ENCODE measurements at places on chromosomes 12 and 14.

GRCh38 chr12:115305275-115305674 lies 621.3 kb upstream of the TBX3 start:
- no peak for DNase-seq

- DNase-seq: no peak
Observed at GRCh38 chr12:116881877-116882507, 751 bp upstream of the HRK start.

GRCh38 chr14:82657186-82657675 lies 1123.6 kb upstream of the SEL1L start:
- no peak for DNase-seq

DNA sequence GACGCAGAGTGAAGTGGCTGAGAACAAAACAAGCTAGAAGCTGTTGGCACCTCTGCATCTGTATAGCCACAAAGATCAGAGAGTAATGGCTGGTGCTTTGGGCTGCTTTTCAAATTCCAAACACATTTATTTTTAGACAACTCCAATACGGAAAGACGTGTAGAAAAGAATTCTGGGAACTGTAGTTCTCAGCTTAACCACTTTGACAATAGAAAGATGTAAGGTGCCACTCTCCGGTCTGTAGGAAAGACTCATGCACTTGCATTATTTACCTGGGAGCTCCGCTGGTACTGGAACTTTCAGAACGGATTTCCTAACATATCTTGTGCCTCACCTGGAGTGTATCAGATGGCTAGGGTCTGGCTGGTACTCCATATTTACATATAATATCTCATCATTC lies 1.8 kb upstream of the OR4K2 start:
- no peak for DNase-seq

DNA sequence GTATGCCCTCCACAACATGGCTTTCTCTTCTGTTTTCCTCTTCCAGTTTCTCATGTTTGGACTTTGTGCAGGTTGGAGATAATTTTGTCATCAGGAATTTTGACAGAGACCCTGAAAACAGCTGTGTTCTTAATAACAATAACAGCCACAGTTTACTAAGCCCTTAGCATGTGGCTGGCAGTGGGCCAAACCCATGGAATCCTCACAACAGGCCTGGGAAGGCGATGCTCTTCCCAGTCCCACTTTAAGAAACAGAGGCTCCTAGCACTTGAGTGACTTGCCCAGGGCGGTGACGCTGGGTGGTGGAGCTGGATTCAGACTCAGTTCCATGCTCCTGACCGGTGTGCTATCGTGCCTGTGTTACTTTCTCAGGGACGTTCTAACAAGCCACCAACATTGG lies 20.1 kb upstream of the PLEKHG3 start:
- no peak for DNase-seq

GRCh38 chr12:77229640-77230442 lies 164.5 kb upstream of the E2F7 start:
- no peak for DNase-seq

- DNase-seq: no peak
Observed at GRCh38 chr12:49030714-49031572, 12.4 kb upstream of the PRKAG1 start.

DNA sequence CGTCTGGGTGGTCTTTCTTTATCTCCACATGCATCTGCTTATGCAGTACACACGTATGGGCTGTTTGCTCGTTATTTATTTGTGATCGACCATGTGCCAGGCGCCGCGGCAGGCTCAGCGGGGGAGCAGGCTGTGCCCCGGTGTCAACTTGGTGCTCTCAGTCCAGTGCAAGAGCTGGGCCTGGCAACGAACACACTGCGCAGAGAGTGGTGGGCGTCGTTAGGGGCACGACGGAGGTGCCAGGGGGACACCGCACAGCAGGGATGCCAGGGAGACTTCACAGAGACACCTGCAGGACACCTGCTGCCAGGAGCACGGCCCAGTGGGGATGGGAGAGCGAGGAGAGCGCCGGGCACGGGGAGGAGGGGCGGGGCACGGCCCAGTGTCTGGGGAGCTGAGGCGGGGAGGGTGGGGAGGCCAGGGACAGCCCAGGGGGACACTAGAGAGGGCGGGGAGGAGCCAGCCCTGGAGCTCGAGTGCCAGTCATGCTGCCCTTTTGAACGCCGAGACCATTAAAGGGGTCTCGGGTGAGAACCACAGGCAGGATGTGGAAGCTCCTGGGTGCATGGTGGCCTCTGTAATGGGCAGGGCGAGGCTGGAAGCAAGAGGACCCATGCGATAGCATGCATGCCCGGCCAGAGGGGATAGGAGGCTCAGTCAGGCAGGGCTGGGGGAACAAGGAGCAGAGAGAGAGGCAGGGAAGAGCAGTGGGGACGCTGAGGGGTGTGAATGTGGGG lies 652 bp upstream of the LRCOL1 start:
- no peak for DNase-seq

- DNase-seq: no peak
Observed at GRCh38 chr12:13268581-13268980, 72.1 kb downstream of the EMP1 start.

DNA sequence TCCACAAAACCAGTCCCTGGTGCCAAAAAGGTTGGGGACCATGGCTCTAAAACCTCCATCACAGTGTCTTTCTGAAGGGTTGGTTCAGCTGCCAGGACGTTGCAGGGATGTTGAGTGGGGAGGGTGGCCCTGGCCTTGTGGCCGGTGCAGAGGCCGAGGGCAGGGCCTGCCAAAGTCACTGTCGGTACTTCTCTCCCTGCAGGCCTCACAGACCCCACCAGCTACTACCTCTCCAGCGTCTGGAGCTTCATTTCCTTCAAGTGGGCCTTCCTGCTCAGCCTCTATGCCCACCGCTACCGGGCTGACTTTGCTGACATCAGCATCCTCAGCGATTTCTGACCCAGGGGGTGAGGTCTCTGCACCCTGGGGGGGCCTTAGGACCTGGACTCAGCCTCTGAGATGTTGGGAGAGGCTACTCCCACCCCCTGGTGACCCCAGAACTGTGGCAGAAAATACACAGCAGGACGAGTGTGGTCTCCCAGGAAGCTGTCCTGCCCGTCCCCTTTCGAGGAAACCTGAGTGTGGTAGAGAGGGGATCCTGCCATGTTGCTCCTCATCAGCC lies 7.0 kb downstream of the SLC48A1 start:
- DNase-seq: no peak

DNA sequence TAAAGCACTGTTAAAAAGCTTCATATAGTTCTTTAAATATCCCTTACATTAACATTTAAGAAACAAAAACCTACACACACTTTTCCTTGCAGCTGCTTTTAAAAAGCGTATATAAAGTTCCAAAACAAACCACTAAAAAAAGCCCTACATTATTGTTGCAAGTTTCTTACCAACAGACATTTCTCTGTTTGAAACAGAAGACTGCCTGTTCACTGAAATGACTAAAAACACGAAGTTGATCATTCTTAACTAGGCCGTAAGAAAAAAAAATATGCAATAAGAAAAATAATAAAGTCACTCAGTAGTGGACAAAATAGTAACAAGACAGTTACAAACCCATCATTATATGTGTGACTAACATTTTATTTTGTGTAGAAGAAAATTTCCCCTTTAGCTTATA lies 37.3 kb downstream of the KIF21A start:
- DNase-seq: no peak

DNA sequence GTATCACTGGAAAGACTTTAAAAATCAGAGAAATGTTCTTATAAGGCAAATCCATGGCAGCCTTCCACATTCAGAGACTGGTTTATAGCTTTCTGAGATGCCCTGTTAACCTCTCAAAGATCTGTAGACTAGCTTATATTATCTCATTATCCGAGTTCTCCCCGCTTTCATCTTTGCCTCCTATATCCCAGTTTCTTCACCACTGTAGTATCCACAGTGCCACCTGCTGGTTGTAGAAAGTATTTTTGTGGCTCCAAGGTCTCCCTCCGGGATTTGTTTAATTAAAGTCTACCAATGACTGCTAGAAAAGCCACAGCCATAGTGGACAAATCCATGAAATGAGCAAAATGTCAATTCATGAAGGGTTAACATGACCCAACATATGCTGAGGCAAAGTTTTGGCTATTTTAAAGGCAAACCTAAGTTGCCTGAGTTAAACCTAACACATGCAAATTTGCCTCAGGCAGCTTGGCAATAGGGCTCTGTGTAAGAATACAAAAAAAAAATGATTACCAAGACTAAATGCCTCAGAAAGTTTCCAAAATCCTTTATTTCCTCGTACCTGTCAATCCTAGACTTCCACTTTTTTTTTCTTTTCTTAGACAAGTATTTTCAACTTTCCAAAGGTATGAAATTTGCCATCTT lies 218.8 kb upstream of the BMP4 start:
- DNase-seq: no peak

- DNase-seq: no peak
Observed at GRCh38 chr12:46933947-46934346, 108.2 kb upstream of the SLC38A4 start.

GRCh38 chr12:78119351-78119918 lies 288.7 kb downstream of the NAV3 start:
- no peak for DNase-seq

GRCh38 chr12:67327466-67327865 lies 58.3 kb downstream of the CAND1 start:
- DNase-seq: no peak

- DNase-seq: no peak
Observed at GRCh38 chr14:105059925-105060565, 5.2 kb downstream of the GPR132 start.

GRCh38 chr12:102300824-102301461 lies 103.3 kb upstream of the PMCH start:
- DNase-seq: no peak

GRCh38 chr12:107360482-107360881 lies 267.1 kb upstream of the CRY1 start:
- no peak for DNase-seq

DNA sequence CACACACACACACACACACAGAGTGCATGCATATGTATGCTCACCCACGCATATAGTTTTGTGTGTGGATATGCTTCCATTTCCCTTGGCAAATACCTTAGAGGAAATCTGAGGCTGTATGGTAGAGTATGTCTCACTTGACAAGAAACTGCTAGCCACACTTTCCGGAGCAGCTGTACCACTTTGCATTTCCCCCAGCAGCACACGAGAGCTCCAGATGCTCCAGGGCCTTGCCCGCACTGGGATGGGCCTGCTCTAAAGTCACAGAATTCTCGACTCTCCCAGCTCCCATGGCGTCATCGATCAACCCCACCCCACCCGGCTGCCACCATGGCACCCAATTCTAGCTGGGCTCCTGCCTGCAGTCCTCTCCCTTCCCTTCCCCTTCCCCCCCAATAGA lies 21.9 kb downstream of the CLMN start:
- no peak for DNase-seq

GRCh38 chr14:101291390-101291789 lies 269.9 kb upstream of the DIO3 start:
- DNase-seq: no peak

DNA sequence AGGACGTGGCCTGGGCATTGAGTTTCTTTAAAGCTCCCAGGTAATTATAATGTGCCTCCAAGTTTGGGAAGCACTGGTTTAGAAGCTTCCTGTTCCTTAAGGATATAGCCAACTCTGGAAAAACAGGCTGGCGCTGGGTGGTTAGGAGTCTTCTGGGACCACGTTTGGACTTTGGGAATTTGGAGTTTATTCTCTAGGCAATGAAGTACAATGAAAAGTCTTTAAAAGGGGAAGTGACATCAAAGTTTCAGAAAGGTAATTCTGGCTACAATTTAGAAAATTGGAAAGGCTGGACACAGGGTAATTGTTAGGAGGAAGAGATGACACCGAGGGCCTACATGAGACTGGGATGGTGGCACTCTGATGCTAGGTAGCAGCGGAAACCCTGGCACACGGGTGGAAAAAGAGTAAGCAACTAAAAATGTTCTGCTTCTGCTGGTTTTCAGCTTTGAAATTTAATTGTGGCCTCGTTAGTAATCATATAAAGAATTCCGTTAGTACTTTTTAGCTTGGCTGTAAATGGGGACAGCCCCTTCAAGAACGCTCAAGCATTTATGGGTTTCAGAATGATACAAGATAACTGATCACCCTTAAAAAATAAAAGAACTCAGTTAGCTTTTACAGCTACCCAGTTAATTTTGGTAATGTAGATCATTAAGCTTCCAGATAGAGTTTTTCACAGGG lies 12.7 kb upstream of the DCP1B start:
- no peak for DNase-seq

GRCh38 chr12:65828711-65829339 lies 4.5 kb downstream of the HMGA2 start:
- DNase-seq: no peak

GRCh38 chr12:115450017-115450416 lies 766.0 kb upstream of the TBX3 start:
- DNase-seq: no peak

GRCh38 chr12:122918827-122919226 lies 22.9 kb upstream of the VPS37B start:
- DNase-seq: no peak

DNA sequence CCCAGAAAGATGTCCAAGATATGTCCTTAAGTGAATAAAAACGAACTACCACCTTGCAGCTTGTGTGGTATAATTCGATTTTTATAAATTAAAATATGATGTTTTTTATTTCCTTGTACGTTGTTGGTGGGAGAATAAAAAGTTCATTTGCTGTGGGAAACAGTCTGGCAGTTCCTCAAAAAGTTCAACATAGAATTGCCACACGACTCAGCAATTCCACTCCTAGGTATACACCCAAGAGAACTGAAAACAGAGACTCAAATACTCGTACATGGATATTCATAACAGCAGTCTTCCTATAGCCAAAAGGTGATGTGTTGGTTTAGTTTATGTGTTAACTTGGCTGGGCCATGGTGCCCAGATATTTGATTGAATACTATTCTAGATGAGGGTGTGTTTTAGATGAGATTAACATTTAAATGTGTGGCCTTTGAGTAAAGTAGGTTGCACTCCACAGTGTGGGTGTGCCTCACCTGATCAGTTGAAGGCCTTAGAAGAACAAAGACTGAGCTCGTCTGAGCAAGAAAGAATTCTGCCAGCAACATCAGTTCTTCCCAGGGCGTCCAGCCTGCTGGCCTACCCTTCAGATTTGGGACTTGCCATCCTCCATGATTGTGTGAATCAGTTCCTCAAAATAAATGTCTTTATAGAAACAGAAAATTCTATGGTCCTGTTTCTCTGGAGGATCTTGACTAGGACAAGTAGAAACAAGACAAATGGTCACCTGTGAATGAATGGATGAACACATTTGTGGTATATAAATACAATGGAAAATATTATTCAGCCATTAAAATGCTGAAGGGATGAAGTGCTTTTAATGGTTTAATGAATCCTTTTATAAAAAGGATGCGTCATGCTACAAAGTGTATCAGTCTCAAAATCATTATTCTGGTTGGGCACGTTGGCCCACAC lies 5.1 kb upstream of the DENR start:
- no peak for DNase-seq

DNA sequence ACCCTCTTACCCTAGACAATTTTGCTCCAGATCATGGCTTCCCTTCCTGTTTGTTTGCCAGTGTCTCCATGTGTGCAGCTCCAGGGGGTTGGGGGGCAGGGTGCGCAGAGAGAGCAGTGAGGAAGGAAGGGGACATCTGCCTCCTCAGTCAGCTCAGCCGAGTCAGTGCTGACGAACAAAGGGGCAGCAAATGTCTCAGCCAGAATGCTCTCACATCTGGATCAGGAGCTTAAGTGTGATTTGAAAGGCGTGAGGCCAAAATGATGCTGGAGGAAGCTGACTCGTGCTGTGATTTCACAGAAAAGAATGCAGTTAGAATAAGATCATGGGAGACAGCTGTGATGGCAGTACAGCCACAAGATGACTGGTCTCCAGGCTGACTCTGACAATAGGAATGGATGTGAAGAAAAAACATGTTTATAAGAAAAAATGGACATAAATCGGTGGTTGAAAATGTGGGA lies 27.1 kb upstream of the CDK17 start:
- no peak for DNase-seq

- no peak for DNase-seq
Observed at GRCh38 chr14:83733670-83734069, 1796.3 kb upstream of the FLRT2 start.

GRCh38 chr14:87883750-87884149 lies 109.2 kb downstream of the GALC start:
- no peak for DNase-seq

Data from cortex of kidney (tissue), 1 donor.